ENCODE measurements at places on chromosomes 6 and 20.

GRCh38 chr6:43275801-43276576, 22.1 kb upstream of the SLC22A7 start:
- peak; percentile 66 for DNase-seq

DNA sequence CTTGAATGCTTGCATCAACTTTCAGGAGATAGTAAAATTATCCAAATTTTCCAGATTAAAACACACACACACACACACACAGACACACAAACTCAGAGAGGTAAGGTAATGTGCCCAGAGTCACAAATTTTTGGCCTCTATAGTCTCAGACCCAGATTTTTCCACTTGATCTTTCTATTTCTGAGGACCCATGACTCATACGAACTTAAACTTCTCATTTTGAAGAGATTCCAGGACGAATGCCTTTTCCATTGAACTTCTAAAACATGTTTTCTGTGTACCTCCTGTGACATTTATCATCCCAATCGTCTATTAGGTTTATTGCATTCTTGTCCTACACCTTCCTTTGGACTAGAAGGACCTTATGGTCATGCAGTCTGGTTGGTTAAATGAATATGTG, 172.9 kb upstream of the COL21A1 start:
- DNase-seq, result no peak

GRCh38 chr6:156953127-156953478, 175.9 kb downstream of the ARID1B start:
- DNase-seq, result no peak

DNA sequence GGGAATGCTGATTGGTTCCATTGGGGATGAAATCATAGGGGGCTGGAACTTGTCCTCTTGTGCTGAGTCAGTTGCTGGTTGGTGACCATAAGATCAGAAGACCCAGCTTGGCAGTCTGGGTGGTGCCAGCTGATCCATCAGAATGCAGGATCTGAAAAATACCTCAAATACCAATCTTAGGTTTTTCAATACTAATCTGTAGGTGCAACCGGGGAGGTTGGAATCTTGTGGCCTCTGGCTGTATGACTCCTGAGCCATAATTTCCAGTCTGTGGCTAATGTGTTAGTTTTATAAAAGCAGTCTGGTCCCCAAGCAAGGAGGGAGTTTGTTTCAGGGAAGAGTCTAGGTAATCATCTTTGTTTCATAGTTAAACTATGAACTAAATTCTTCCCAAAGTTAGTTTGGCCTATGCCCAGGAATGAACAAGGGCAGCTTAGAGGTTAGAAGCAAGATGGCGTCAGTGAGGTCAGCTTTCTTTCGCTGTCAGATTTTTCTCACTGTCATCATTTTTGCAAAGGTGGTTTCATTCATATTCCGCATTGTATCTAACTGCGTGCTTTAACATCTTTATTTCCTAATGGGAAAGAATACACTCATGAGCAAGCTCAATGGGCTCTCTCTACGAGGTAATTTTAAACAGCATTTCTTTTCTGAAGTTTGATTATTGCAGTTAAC, 2.0 kb downstream of the ARMH2 start:
- DNase-seq, result no peak

DNA sequence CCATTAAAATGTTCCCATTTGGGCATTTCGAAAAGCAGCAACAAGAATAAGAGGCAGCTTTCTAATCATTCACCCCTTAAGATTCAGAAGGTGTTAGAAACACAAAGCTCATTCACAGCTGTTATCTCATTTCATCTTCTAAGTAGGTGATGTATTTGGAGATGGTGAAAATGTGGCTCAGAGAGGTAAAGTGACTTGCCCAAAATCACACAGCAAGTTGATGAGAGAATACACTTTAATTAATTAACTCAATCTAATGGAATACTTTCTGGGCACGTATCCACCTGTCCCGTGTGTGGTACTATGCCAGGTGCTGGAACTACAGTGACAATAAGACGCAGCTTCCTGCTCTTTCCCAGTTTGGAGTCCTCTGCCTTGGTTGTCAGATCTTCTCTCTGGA, 147.4 kb upstream of the LRFN2 start:
- DNase-seq, result no peak

DNA sequence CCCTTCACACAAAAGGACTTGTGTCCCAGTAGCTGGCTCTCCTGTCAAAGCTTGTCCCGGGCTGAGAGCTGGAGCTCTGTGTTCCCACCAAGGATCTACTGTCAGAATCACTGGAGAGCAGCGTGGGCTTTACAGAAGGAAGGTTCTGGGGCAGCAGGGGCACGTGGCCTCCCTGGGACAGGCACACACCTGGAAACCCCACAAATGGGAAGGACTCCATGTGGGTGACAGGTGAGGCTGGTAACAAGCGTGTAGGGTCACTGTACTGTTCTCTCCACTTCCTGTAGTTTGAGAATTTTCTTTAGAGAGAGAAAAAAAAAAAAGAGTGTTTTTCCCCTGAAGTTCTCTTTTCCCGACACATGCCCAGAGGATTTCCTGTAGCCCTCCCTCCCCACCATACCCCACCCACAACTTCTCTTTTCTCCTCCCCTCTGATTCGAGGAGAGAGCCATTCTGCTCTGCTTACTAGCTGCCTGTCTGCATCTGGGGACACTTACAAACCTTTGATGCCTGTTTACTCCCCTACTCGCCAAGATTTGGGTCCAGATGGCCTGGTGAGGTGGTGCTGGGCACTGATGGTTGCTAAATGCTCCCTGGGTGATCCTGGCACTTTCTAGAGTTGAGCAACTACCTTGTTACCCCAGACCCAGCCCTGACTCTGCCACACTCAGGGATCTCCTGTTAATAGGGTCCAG, 84.1 kb upstream of the SIRPA start:
- DNase-seq, result no peak

DNA sequence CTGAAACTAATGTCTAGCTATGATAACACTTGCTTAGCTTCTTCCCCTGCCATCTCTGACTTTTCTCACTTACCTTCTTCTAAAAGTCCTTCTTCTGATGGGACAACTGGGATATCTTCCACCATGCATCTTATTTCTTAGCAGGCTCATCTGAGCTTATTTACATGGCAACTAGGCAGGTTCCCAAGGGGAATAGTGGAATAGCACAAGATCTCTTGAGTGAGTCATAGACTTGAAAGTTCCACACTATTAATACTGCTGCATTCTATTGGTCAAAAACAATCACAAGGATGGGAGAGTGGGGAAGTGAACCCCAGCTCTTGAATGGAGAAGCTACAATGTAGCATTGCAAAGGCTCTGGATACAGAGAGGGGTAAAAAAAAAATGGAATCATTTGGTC, 142.1 kb downstream of the HAO1 start:
- DNase-seq, result no peak

DNA sequence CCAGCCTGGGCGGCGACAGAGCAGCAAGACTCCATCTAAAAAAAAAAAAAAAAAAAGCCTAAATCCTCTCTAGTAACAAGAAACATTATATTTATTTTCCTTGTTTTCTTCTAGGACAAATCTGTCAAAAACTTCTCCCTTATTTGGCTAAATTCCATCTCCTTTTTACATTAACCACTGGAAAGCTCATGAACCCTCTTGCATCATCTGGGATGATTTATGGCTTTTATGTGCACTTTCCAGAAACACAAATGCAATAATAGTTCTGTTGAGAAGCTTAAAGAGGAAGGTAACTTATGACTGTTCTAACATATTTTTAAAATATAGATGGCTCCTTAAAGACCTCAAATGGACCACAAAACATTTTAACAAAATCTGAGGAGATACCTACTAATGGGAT, 526.1 kb upstream of the SPTLC3 start:
- no peak for DNase-seq

- DNase-seq, result peak; percentile 33
Measured at GRCh38 chr20:237489-237888, 10.4 kb downstream of the DEFB129 start.
